ENCODE measurements at places on chromosomes 13 and 19.

DNA sequence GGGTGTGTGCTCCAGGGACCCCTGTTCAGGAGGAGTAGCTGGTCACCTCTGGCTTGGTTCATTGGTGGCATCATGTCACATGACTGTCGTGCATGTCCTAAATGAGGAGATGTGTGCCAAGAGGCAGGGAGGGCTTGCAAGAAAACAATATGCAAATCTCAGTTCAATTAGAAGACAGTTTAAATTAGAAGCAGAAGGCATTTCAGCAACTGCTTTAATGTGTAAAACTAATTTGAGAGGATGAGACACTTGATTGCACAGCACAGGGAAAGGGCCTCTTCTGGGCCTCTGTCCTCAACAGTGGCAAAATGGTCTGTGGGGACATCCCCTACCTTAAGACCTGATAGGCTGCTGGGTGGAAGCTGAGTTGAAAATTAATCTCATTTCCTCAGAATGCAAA is 54.6 kb downstream of the SPATA13 start:
- no peak for DNase-seq

- DNase-seq, result no peak
These were observed 48.7 kb downstream of the LYL1 start for GRCh38 chr19:13053761-13054625.

- DNase-seq, result no peak
These were observed 6.0 kb upstream of the STK24 start for GRCh38 chr13:98582947-98583346.

DNA sequence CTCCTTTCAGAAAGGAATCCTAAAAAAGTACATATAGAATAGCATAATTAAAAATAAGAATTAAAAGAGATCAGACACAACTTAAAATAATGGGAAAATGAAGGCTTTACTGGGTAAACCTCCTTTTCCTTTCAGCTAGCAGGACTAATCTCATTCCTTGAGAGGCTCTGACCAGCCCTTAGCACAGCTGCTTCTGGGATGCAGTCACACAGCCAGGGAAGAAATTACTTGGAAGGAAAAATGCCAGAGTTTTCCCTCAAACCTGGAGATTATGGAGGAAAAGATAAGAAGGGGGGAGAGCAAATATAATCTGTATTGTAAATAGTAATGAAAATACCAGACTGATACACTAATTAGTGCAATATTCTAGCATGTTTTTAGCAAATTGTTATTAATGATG is 91.8 kb downstream of the LRCH1 start:
- no peak for DNase-seq

GRCh38 chr19:31583148-31583547 is 233.9 kb upstream of the TSHZ3 start:
- DNase-seq, result no peak

Data from stimulated activated CD8-positive, alpha-beta memory T cell treated with anti-CD3 and anti-CD28 coated beads, Interleukin-4, amount 100 ng/mL, for 4 hours (primary cell).